ENCODE measurements at places on chromosomes 16 and 17. TPM values are rescaled to one million over a fixed set of nuclear protein-coding genes. Genes with fewer than 3 reads are reported as not detected.
A peak's percentile ranks its signal among the peaks of the same experiment; 100 is the strongest.

Gene NPIPA5
- total RNA-seq: 5.8 TPM

DNA sequence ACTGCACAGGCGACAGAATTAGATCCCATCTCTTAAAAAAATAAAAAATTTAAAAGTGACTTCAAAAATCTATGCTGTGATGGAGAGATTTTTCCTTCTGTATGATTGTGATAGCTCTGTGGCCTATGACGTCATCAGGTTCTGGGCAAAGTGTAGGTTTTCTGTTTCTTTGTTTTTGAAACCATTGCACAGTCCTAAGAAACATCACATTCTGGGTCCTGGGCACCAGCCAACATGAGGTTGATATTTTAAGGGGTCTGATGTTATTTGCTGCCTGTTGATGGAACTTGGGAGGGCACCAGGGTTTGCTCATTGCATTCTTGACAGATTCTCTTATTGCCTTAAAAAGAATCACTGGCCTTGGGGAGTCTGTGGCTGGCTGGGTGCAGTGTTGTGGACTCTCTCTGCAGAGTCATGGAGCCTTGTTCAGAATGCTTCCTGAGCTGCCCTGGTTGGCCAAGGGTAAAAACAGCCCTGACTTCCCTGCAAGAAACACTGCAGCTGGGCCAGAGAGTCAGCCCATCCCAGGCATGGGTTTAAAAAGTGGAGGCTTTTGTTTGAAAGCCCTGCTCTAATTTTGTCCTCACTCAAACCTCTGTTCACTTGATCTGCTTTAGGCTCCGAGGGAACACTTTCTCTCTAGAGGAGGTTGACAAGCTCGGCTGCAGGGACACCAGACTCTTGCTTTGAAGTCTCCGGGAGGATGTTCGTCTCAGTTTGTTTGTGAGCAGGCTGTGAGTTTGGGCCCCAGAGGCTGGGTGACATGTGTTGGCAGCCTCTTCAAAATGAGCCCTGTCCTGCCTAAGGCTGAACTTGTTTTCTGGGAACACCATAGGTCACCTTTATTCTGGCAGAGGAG, 10.5 kb upstream of the CYLD start:
- no peaks in the 10 kb centered on the region for H3K27me3 ChIP-seq
- H3K4me3 ChIP-seq: no peak overlapping the region
- DNase-seq: peak; percentile 26

Gene FKBP10
- 336 TPM for total RNA-seq

GRCh38 chr16:57590654-57591085, 37.8 kb upstream of the ADGRG1 start:
- no peak overlapping the region for H3K27ac ChIP-seq
- no peak overlapping the region for H3K4me3 ChIP-seq
- no peaks in the 10 kb centered on the region for H3K4me1 ChIP-seq

DNA sequence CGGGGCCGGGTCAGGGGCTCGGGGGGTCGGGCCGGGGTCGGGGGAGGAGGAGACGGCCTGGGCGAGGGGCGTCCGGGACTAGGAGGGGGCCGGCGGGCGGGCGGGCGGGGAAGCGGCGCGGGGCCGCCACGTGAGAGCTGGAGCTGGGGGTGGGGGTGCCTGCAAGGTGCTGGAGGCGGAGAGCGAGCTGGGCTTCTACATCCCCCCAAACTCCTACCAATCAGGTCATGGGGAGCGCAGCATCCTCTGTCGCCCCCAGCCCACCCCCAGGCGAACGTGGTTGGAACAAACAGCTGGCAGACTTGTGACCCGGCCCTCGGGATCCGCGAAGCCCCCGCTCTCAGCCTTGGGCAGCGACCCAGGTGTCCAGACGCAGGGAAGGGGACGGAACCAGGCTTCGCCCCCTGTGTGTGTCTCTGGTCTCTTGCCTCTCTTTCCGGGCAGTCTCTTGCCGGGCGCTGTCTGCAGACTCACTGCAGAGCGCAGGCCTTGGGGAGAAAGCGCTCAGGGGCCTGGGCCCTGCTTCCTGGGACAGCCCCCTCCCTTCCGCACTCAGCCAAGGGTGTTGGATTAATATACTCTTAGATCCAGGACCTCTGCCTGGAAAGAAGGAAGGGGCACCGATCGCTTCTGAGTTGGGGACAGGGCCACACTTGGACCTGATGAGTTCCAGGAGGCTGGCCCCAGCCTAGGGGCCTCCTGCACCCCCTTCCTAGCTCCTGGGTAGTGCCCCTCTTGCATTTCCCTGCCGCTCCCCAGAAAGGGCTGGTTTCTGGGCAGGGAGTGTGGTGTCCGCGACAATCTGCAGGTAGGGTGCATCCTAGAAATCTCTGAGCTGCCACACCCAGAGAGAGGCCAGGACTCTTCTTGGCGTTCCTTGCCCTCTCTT, 722 bp downstream of the RASL10B start:
- no peaks in the 10 kb centered on the region for H3K27me3 ChIP-seq
- H3K4me3 ChIP-seq: peak overlapping the region; percentile 74
- peaks cover 2% of the 10 kb centered on the region for H3K36me3 ChIP-seq

Gene TUBB3
- total RNA-seq: 16.1 TPM

Gene AOC3
- 5.2 TPM for total RNA-seq

Gene ASGR1
- total RNA-seq: 20.2 TPM

DNA sequence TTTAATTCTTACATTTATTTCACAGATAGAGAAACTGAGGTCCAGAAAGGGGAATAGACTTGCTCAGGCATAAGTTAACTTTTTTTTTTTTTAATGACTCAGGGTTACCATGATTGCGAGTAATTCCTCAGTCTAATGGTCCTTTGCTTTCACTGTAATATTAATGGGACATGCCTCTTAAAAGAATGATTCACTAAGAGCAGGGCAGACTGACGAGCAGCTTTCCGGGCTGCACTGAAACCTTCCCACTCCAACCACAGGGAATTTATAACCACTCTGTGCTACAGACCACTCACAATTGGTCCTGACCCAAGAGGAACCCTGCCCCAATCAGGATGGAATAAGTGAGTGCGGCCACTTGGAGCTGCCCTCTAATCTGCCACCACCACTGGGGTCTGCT, 5.7 kb downstream of the HOXB2 start:
- H3K4me1 ChIP-seq: peaks cover 23% of the 10 kb centered on the region
- peak; percentile 63 for DNase-seq
- H3K36me3 ChIP-seq: peaks cover 7% of the 10 kb centered on the region
- H3K4me3 ChIP-seq: no peak overlapping the region
- H3K27ac ChIP-seq: no peak overlapping the region

DNA sequence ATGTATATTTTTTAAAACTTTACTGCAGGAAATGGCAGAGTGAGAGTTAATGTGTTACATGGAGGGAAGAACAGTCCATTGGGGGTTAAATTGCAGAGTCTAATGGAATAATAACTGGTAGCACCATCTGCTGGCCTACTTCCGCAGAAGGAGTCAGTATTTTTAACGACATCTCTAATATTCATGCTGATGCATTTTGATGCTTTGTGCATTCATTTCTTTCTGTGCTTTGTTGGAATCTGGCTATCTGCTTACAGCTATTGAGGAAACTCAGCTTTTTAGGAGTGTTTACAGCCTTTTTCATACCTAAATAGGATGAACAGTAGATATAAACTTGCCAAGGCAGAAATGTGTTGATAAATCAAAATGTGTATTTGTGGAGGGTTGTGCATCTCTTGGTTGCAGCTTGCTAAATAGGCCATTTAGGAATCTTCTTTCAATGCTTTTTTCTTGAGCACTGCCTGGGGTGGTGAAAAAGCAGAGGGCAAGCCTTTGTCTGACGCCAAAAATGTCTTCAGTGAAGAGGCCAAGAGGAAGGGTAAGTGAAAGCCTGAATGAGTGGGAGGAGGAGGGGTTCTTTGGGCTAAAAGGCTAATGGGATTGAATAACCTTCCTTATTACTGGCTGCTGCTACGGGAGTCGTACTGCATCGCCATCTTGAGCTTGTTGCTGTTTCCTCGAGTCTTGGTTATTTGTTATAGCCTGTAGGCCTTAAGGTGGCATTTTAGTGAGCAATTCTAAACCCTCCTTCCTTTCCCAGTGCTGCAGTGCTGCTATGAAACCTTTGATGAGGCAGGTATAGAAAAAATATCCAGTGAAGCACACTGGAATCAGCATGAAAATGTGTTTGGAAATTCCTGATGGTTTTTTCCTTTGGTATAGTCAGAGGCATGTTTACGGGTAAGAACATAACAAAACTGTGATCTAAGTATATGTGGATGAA, 153.3 kb downstream of the CHD9 start:
- no peaks in the 10 kb centered on the region for H3K36me3 ChIP-seq
- H3K4me3 ChIP-seq: peak overlapping the region; percentile 85
- H3K27me3 ChIP-seq: no peaks in the 10 kb centered on the region
- DNase-seq: peak; percentile 91
- peaks cover 15% of the 10 kb centered on the region for H3K4me1 ChIP-seq

Gene MYH8
- not detected for total RNA-seq

DNA sequence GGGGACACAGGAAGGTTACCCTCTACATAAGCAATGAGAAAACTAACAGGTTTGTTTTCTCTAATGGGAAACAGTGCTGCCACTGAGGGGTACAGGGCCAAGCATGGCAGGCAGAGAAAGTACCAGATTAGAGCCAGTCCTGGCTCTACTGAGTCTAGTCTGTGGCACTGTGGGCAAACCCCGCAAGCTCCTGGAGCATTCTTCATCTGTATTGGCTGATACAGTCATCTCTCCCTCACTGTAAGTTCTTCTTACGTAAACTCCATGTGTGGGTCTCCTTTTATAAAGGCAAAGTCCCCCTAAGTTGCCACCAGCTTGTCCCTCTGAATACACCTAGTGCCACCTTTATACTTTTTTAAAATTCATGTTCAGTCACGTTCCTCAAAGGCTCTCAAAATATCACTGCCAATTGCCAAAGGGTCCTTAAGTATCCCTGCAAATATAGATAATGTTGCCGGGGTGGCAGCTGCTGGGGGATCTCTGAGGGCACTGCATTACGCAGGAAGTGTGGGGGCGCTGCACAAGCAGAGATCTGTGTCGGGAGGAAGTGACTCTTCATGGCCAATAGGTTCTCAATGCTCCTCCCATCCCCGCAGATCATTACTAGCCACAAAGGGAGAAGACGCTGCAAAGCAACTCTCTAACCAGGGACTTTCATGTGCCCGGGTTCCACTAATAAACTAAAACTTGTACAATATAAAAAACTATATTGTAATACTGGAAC, 18.8 kb downstream of the XPO6 start:
- DNase-seq: no peak
- no peaks in the 10 kb centered on the region for H3K36me3 ChIP-seq
- H3K27me3 ChIP-seq: no peaks in the 10 kb centered on the region
- H3K4me1 ChIP-seq: no peaks in the 10 kb centered on the region
- H3K4me3 ChIP-seq: no peak overlapping the region
- no peak overlapping the region for H3K27ac ChIP-seq

GRCh38 chr17:34485999-34486398, 93.4 kb upstream of the TMEM132E start:
- H3K27ac ChIP-seq: no peak overlapping the region
- peaks cover 42% of the 10 kb centered on the region for H3K27me3 ChIP-seq
- no peaks in the 10 kb centered on the region for H3K4me1 ChIP-seq
- no peak overlapping the region for H3K4me3 ChIP-seq
- DNase-seq: no peak
